GM12878 (cell line): ENCODE measurements at places on chromosomes 16 and 17. TPM values are rescaled to one million over a fixed set of nuclear protein-coding genes. Genes with fewer than 3 reads are reported as not detected.

The SLC5A10 gene
- not detected in 2 replicates for total RNA-seq

The SKAP1 gene
- 36.6 and 38.4 TPM in 2 replicates for total RNA-seq

The MGAT5B gene
- 0.13 TPM in 1 of 2 replicates, not detected in the other for total RNA-seq

The FLYWCH1 gene
- 27.8 and 33.8 TPM in 2 replicates for total RNA-seq

The MYOCD gene
- not detected in 2 replicates for total RNA-seq

The C1QL1 gene
- total RNA-seq = not detected in 2 replicates

The ACSM2B gene
- 0.13 TPM in 1 of 2 replicates, not detected in the other for total RNA-seq

The PRAC1 gene
- total RNA-seq = not detected in 2 replicates

The PLCG2 gene
- 243 and 256 TPM in 2 replicates for total RNA-seq

The PIRT gene
- total RNA-seq = not detected in 2 replicates

GRCh38 chr17:61413661-61414126, 14.1 kb downstream of the TBX2 start:
- no peak overlapping the region for H3K27ac ChIP-seq
- H3K4me3 ChIP-seq = no peak overlapping the region
- DNase-seq = no peak
- no peaks in the 10 kb centered on the region for H3K36me3 ChIP-seq
- peaks cover 4% of the 10 kb centered on the region; the same call in 1 of the 2 replicates for H3K4me1 ChIP-seq

GRCh38 chr17:15501793-15502192, 34.4 kb upstream of the CDRT4 start:
- DNase-seq = no peak
- peaks cover 3% of the 10 kb centered on the region for H3K4me1 ChIP-seq
- no peak overlapping the region for H3K27ac ChIP-seq
- no peaks in the 10 kb centered on the region for H3K27me3 ChIP-seq
- no peaks in the 10 kb centered on the region for H3K36me3 ChIP-seq
- no peak overlapping the region for H3K4me3 ChIP-seq

- no peaks in the 10 kb centered on the region for H3K27me3 ChIP-seq
- H3K4me1 ChIP-seq = no peaks in the 10 kb centered on the region
- H3K27ac ChIP-seq = no peak overlapping the region
- no peak for DNase-seq
- H3K4me3 ChIP-seq = no peak overlapping the region
Observed at GRCh38 chr17:49835472-49835871, 12.4 kb downstream of the TAC4 start.

- H3K27me3 ChIP-seq = no peaks in the 10 kb centered on the region
- H3K4me1 ChIP-seq = peaks cover 11% of the 10 kb centered on the region
- DNase-seq = no peak
- H3K27ac ChIP-seq = no peak overlapping the region
- no peak overlapping the region for H3K4me3 ChIP-seq
Observed at GRCh38 chr16:12063004-12063395, 86.5 kb downstream of the SNX29 start.

GRCh38 chr16:10003486-10003885, 178.7 kb downstream of the GRIN2A start:
- no peaks in the 10 kb centered on the region for H3K36me3 ChIP-seq
- DNase-seq = no peak
- no peak overlapping the region for H3K27ac ChIP-seq
- no peaks in the 10 kb centered on the region for H3K27me3 ChIP-seq
- no peak overlapping the region for H3K4me3 ChIP-seq

DNA sequence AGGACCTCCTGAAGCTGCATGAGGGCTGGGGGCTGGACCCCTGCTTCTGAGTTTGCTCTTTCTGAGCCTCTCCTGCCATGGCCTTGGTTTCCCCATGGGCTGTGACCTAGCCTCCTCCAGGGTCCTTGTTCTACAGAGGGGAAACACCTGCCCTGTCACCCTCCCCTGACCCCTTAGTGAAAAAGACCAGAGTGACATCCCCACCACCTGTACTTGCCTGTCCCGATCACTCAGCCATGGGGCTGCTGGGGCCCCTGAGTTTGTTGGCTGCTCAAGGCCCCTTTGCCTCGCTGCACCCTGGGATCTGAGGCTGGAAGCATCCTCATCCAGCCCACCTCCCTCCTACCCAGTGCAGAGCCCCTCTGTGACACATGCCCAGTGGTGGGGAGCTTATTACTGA, 800 bp downstream of the NOD2 start:
- DNase-seq = no peak
- no peaks in the 10 kb centered on the region for H3K27me3 ChIP-seq
- peak overlapping the region; percentile 78 for H3K27ac ChIP-seq
- H3K4me3 ChIP-seq = peak overlapping the region; percentile 72
- H3K36me3 ChIP-seq = no peaks in the 10 kb centered on the region

DNA sequence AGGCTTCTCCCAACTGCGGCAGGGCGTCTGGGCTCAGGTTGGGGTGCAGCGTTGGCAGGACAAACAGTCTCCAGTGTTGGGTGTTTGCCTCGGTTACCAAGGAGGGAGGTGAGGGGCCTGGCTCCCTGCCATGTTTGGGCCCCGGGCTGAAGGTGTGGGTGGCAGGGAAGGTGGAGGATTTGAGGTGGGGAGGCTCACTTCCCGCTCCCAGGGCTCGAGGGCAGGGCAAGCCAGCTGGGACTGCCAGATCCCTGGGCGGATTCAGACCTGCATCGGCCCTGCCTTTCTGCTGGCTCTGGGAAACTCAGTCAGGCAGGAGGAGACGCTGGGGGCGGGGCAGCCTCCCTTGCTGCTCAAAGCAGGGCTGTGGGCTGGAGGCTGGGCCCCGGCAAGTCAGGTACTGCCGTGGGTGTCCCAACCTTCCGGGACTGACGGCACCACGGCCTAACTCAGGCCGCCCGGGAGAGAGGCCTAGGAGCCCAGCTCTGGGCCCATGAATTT, 31.3 kb upstream of the KRT17 start:
- no peak overlapping the region for H3K4me3 ChIP-seq
- DNase-seq = no peak
- H3K4me1 ChIP-seq = no peaks in the 10 kb centered on the region; the same call in 1 of the 2 replicates
- H3K27me3 ChIP-seq = no peaks in the 10 kb centered on the region; the same call in 1 of the 2 replicates

- no peak overlapping the region for H3K4me3 ChIP-seq
- DNase-seq = no peak
- H3K27ac ChIP-seq = no peak overlapping the region
- H3K36me3 ChIP-seq = no peaks in the 10 kb centered on the region
- peaks cover 1% of the 10 kb centered on the region for H3K27me3 ChIP-seq
Observed at GRCh38 chr17:77697480-77698400, 260.8 kb upstream of the TNRC6C start.

DNA sequence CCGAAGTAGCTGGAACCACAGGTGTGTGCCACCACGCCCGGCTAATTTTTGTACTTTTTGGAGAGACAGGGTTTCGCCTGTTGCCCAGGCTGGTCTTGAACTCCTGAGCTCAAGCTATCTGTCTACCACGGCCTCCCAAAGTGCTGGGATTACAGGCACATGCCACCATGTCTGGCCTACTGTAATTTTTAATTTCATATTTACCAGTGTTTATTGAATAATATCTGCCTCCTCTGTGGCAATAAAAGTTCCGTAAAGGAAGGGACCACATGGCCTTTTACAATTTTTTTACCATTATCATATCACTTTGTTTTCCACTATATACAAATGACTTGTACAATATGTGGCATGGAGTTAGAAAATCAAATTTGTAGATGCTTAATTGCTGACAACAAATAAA, 7.8 kb downstream of the USP31 start:
- no peak for DNase-seq
- H3K27ac ChIP-seq = no peak overlapping the region
- H3K36me3 ChIP-seq = no peaks in the 10 kb centered on the region
- H3K4me1 ChIP-seq = no peaks in the 10 kb centered on the region
- no peaks in the 10 kb centered on the region for H3K27me3 ChIP-seq

GRCh38 chr17:76199469-76199868, 40.8 kb downstream of the RNF157 start:
- H3K4me3 ChIP-seq = no peak overlapping the region
- H3K27me3 ChIP-seq = no peaks in the 10 kb centered on the region
- no peaks in the 10 kb centered on the region for H3K4me1 ChIP-seq
- no peaks in the 10 kb centered on the region for H3K36me3 ChIP-seq
- no peak overlapping the region for H3K27ac ChIP-seq

GRCh38 chr17:48792033-48792798, 24.8 kb downstream of the TTLL6 start:
- H3K4me1 ChIP-seq = peaks cover 11% of the 10 kb centered on the region
- no peaks in the 10 kb centered on the region; the same call in 1 of the 2 replicates for H3K27me3 ChIP-seq
- no peak overlapping the region for H3K27ac ChIP-seq

DNA sequence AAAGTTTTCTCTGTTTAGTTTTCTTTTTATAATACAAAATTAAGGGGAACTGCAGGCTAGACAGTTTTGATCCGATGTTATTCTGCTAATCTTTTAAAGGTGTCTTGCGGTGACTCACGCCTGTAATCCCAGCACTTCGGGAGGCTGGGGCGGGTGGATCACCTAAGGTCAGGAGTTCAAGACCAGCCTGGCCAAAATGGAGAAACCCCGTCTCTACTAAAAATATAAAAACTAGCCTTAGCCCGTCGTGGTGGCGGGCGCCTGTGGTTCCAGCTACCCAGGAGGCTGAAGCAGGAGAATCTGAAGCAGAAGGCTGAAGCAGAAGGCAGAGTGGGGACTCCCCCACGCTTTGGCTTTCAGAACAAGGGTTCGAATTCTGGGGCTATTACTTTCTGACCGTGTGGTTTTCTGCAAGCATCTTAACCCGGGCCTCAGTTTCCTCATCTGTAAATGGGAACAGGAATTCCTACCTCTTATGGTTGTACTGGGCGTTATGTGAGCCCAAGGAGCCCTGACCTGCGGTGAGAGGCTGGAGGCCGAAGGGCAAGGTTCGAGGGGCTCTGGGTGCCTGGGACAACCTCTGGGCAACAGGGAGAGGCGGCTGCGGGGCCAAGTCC, 1.2 kb upstream of the KATNB1 start:
- H3K27me3 ChIP-seq = no peaks in the 10 kb centered on the region
- peaks cover 10% of the 10 kb centered on the region for H3K4me1 ChIP-seq
- peak overlapping the region; percentile 81 for H3K4me3 ChIP-seq
- H3K27ac ChIP-seq = peak overlapping the region; percentile 96

GRCh38 chr16:49835161-49835777, 20.6 kb downstream of the ZNF423 start:
- no peak for DNase-seq
- H3K27ac ChIP-seq = no peak overlapping the region
- no peaks in the 10 kb centered on the region for H3K36me3 ChIP-seq
- peaks cover 16% of the 10 kb centered on the region for H3K27me3 ChIP-seq

DNA sequence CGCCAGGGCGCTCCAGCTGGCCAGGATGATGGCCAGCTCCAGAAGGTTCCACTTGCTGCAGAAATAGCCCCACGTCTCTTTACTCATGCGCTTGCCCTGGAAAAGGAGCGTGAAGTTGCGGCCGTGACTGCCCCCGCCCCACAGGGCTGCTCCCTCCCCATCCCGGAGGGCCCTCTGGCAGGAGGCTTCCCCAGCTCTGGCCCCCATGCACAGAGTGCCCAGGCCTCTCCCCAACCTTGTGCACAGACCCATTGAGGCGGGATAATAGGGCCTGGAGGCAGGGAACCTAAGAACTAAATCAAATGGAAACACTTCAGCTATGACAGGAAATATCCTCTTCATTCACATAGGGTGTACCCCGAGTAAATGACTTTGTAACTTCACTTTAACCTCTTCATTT, 21.2 kb upstream of the GCSH start:
- no peaks in the 10 kb centered on the region for H3K36me3 ChIP-seq
- H3K27me3 ChIP-seq = no peaks in the 10 kb centered on the region; the same call in 1 of the 2 replicates
- H3K4me1 ChIP-seq = no peaks in the 10 kb centered on the region
- DNase-seq = no peak

DNA sequence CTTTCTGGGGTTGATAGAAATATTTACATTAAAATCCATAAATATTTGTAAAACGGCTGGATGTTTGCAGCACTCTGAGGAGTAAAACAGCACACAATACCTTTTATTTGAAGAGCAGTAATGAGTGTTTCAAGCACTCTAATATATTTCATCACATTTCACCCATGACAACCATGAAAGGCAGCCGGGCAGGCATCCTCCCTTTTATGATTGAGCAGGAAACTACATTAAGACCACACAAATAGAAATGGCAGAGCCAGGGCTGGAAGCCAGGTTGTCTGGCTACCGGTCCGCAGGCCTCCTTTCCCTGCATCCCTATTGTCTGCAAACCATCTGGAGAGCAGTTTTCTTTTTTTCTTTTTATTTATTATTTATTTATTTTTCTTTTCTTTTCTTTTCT, 23.1 kb upstream of the GPRC5C start:
- H3K4me3 ChIP-seq = no peak overlapping the region
- H3K4me1 ChIP-seq = no peaks in the 10 kb centered on the region
- no peaks in the 10 kb centered on the region for H3K36me3 ChIP-seq
- no peaks in the 10 kb centered on the region for H3K27me3 ChIP-seq
- no peak overlapping the region for H3K27ac ChIP-seq

GRCh38 chr16:31130336-31130891, 5.1 kb downstream of the PRSS8 start:
- no peak overlapping the region for H3K4me3 ChIP-seq
- no peaks in the 10 kb centered on the region; the same call in 1 of the 2 replicates for H3K36me3 ChIP-seq
- H3K4me1 ChIP-seq = no peaks in the 10 kb centered on the region
- H3K27ac ChIP-seq = no peak overlapping the region

DNA sequence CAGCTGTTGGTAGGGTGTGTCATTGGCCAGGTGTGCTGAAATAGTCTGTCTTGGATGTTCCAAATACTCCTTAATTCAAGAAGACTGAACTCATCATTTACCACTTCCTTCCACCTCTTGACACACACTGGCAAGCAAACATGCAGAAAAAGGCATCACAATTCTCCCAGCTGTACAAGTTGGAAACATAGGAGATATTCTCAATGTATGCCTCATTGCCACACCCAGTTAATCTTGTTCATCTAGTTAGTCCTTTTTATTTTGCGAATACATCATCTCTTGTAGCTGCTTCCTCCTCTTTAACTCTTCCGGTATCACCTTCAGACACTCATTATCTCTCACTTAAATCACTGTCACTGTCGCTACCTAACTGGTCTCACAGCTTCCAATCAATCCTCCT, 75.1 kb upstream of the GOT2 start:
- H3K4me1 ChIP-seq = no peaks in the 10 kb centered on the region
- H3K4me3 ChIP-seq = no peak overlapping the region
- no peaks in the 10 kb centered on the region for H3K36me3 ChIP-seq
- DNase-seq = no peak
- H3K27me3 ChIP-seq = no peaks in the 10 kb centered on the region
- no peak overlapping the region for H3K27ac ChIP-seq

- no peak overlapping the region for H3K27ac ChIP-seq
- no peaks in the 10 kb centered on the region for H3K27me3 ChIP-seq
- DNase-seq = no peak
- no peaks in the 10 kb centered on the region; the same call in 1 of the 2 replicates for H3K36me3 ChIP-seq
- no peak overlapping the region for H3K4me3 ChIP-seq
Observed at GRCh38 chr16:12327971-12328726, 351.6 kb downstream of the SNX29 start.
